ENCODE measurements at places on chromosomes 2 and 18.

DNA sequence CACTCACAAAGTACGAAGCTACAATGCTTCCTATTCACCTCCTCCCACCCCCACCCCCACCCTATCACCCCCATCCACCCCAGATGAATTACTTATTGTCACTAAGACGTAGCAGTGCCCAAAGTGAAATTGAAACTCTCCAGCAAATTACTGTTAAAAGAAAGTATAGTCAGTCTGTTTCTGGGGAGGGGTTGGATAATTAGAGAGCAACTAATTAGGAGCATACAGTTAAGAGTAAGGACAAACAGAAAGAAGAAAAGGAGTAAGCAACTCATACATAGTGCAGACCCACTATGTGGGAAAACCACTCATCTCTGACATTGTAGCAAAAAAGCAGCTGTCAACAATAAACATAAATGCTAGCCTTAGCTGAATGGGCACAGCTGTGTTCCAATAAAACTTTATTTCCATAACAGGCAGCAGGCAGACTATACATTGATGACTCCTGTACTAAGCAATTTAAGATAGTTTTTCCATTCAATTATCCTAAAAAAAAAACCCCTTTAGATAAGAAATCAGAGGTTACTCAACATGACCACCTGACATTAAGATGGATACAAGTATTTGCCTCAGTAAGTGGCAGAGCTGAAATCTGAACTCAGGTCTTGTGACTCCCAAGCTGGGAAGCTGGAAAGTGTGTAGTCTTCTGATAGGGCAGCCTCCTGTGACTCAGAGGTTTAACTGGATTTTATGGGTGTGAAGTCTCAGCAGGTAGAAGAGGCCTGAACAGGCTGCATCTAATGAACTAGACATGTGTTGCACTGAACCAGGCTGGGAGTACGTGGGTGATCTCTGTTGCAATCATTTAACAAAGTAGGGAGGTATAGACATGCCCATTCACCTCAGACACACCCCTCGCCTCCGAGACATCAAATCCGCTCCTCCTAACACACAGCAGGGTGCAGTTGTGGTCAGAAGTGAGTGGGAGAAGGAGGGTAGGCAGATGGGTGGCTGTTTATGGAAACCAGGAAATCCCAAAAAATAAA is 171.8 kb upstream of the KLF7 start:
- DNase-seq, result no peak

- DNase-seq, result no peak
Measured at GRCh38 chr2:20594957-20595356, 55.9 kb downstream of the HS1BP3 start.

DNA sequence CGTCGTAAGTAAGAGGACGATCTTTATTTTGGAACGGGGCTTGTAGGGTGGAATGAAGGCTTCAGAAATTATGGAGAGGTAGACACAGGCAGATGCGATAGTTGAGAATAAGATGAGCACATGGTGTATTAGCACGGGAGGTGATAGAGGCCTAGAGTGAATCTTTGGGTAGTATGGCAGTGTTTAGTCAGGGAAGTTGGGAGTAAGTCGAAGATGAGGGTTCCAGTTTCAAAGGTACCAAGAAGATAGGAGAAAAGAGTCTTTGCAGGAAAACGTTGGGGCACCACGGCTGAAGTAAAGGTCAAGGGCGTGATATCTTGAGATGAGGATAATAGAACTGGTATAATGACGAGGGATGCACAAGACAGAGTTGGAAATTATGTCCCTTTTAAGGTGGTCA is 654 bp downstream of the PIK3C3 start:
- no peak for DNase-seq

GRCh38 chr18:63879709-63880108 is 7.8 kb upstream of the SERPINB2 start:
- DNase-seq, result peak; percentile 42

DNA sequence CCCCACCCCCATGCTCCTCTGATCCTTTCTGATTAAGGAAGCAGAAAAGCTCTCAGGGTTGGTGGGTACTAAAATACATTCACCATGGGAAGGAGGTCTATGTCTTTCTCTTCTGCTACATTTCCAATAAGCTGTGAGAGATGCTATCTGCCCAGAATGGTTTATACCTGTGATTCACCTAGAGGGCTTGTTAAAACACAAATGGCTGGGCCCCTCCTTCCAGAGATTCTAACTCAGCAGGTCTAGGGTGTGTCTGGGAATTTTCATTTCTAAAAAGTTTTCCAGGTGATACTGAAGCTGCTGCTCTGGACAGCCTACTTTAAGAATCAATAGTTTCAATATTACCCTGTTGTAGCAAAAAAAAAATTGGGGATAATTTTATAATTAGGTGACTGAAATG is 772.2 kb upstream of the ZEB2 start:
- no peak for DNase-seq

DNA sequence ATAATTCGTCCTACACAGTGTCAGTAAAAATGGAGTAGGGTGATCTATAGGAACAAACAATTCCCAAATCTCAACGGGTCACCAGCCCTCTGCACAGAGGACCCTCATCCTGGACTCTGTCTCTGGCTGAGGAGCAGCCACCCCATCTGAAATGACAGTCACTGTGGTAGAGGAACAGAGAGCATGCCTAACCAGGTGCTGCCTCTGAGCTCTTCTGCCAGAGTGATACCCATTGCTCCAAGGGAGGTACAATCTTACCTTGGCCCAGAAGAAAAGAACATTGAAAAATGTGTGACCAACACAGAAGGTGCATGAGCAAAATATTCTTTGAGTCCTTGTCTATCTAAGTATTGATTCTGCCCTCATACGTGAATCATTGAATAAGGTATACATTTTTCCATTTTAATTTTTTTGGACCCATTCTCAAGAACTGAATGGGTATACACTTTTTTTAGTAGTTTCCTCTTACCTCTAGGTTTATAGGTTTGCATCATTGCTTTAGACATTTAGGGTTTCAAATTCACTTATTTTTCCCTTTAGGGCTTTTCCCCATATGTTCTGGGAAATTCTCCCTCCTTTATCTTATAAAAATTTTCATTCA is 8.7 kb downstream of the SP140 start:
- DNase-seq, result no peak

DNA sequence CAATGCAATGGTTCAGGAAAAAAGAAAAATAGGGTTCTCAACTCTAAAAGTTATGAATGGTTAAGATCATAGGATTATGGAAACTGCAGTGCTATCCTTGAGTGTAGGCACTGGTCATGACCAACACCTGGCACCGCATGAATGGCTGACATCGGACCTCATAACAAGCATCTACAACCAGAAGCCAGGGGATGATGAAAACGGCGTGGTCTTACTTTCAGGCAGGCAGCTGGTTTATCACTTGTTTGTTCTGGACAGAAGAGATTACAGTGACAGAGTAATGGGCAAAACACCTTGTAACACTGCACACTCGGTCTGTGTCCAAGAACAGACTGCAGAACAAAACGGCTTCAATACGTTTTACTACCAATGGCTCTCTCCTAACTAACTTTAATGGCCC is 132.8 kb downstream of the STK39 start:
- no peak for DNase-seq

All from HS-5 (cell line).